Stromal cell of bone marrow (primary cell): ENCODE measurements at places on chromosomes 2 and 18.

- DNase-seq, result no peak
Measured at GRCh38 chr2:15378148-15378908, 182.8 kb downstream of the NBAS start.

DNA sequence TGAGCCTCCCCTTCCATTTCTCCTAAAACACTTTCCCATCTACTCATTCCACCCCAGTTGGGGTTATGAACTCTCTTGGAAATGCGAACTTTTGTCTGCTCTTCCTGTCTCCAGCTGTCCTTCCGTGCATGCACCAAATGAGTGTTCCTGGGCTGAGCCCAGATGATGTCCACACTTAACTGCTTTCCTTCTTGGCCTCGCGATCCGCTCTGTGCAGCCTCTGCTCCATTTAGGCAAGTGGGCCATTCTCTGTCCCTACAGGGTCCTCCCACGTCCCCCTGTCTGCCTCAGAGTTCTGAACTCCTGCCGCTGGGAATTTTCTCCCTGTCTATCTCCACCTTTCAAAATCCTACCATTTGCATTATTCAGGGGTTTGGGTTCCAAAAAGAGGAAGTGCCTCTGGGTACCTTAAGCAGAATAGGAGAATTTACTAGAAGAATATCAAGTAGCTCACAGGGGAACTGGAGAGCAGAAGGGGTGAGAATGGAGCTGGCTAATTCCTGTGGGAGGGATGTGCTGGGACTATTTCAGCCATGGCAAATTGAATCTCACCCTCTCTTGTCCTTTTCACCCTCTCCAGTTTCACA lies 4.7 kb upstream of the NCK2 start:
- no peak for DNase-seq

DNA sequence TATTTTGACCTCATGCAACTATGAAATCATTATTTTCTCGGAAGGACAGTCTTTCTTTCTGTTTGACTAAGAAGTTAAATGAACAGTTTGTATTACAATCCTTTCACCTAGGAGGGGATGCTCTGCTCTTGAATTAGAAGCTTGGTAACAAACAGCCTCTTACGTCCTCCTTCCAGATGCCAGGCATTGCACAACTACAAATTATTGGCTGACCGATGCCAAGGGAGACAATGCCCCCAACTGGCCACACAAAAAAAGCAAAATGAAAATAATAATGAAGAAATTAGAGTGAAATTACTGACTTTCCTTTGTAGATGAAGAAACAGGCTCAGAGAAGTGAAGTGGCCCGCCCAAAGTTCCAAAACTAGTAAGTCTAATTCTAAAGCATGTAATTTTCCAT lies 177.9 kb downstream of the CYRIA start:
- peak; percentile 6 for DNase-seq

GRCh38 chr2:212154477-212154878 lies 384.1 kb downstream of the ERBB4 start:
- no peak for DNase-seq

DNA sequence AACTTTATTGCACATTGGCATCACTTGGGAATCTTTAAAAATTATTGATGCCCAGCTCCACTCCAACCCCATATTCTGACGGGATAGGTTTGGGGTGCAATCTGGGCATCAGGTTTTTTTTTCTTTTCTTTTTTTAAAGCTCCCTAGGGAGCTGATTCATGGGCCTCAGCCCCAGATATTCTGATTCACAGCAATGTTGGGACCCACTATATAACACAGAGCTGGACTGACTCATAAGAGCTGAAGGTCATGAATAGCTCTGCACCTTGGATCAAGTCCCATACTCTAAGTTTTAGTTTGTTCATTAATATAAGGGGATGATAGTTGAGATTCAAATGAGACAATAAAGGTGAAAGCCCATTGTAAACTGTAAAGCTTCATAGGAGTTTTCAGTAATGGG lies 191.1 kb upstream of the REV1 start:
- peak; percentile 81 for DNase-seq

DNA sequence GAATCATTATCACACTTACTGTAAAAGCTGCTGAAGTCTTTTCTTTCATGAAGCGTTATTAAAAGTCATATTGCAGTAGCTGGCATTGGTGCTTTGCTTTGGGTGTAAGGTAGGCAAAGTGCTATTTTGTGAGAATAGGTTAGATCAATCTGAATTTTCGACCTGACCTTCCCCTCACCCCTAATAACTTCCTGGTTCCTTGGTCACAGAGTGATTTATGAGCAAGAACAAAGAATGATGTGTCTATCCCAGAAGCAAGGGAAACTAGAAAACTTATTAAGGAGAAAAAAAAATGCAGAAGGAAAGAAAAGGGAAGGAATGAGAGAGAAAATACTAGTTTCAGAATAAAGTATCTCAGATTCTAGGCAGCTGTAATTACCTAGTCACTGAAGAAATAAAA lies 163.1 kb upstream of the MEIS1 start:
- DNase-seq, result no peak

DNA sequence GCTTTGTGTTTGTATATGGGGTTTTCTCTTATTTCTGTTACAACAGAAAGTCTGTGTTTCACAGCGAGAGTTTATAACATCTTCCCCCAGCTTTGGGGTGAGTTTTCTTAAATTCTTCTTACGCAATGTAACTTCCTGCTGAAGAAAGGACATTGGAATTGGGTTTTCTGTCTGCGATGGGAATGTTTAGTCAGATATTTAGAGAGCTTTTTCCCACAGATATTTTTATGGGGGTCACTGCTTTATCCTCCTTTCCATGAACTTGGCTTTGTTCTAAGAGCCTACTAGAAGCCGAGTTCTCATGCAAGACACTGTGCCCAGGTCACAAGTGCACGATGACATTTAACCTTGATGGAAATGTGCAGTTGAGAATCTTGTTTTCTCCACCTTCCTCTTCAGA lies 22.1 kb downstream of the B3GNT2 start:
- peak; percentile 59 for DNase-seq

GRCh38 chr2:128868686-128869551 lies 550.3 kb upstream of the HS6ST1 start:
- peak; percentile 19 for DNase-seq

- DNase-seq, result peak; percentile 94
Measured at GRCh38 chr2:85737481-85737880, 16.3 kb upstream of the ATOH8 start.

DNA sequence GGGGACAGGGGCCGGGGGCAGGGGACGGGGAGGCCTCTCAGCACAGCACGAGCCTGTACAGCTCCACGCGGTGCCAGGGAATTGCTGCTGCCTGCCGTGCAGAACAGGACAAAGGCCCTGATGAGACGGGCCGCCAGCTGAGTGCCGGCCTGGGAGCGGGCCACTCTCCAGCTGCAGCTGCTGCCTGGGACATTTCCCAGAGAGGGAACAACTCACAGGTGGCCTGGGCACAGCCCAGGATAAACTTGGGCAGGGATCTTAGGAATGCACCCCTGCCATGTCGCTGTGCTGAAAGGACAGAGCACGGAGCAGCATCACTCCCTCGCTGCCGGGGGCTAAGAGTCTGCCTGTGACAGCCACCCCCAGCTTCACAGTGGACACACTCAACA lies 38.8 kb downstream of the CENPO start:
- no peak for DNase-seq

GRCh38 chr18:8928847-8929780 lies 173.4 kb upstream of the NDUFV2 start:
- peak; percentile 59 for DNase-seq

GRCh38 chr2:75031906-75032803 lies 73.7 kb downstream of the POLE4 start:
- DNase-seq, result no peak

GRCh38 chr2:224022486-224022885 lies 16.6 kb downstream of the SERPINE2 start:
- DNase-seq, result no peak
